ENCODE measurements at places on chromosomes 16 and 17.
A peak's percentile ranks its signal among the peaks of the same experiment; 100 is the strongest.

GRCh38 chr16:85474621-85475217, 138.4 kb upstream of the GSE1 start:
- peaks cover 71% of the 10 kb centered on the region for H3K27me3 ChIP-seq
- ATAC-seq, result no peak
- no peak overlapping the region for H3K4me3 ChIP-seq

- peaks cover 22% of the 10 kb centered on the region for H3K4me1 ChIP-seq
- no peaks in the 10 kb centered on the region for H3K36me3 ChIP-seq
- peak; percentile 90 for ATAC-seq
- H3K27me3 ChIP-seq, result peaks cover 71% of the 10 kb centered on the region
- H3K27ac ChIP-seq, result peak overlapping the region; percentile 32
- no peak overlapping the region for H3K4me3 ChIP-seq
Observed at GRCh38 chr17:44919885-44920564, 4.7 kb upstream of the GFAP start.

DNA sequence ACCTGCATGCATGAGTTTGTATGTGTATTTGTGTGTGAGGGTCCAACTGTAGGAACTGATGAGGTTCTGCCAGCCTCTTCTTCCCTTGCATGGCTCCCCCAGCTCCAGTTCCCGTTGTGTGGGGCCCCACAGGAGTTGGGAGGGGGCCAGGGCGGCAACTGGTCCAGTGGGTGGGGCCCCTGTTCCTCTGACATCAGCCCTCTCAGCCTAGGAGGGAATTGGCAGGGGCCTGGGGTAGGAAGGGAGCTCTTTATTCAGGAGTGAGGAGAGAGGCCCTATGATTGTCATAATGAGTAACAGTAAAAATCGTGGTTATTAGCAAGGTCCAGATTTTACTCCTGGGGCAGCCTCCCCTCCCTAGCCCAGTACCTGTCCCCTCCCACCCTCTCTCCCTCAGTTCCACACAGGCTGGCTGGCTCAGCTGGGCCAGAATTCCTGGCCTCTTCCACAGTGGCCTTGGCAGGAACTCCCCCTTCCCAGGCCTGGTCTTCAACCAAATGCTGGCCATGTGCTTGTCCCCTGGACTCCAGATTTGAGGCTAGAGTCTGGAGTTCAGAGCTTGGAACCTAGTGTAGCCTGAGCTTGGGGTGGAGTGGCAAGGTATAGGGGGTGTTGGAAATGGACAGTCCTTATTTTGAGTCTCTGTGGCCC, 18.9 kb downstream of the RARA start:
- no peak for ATAC-seq
- no peaks in the 10 kb centered on the region for H3K27me3 ChIP-seq
- peaks cover 22% of the 10 kb centered on the region for H3K36me3 ChIP-seq
- peak overlapping the region; percentile 98 for H3K27ac ChIP-seq
- peaks cover 97% of the 10 kb centered on the region for H3K4me1 ChIP-seq

DNA sequence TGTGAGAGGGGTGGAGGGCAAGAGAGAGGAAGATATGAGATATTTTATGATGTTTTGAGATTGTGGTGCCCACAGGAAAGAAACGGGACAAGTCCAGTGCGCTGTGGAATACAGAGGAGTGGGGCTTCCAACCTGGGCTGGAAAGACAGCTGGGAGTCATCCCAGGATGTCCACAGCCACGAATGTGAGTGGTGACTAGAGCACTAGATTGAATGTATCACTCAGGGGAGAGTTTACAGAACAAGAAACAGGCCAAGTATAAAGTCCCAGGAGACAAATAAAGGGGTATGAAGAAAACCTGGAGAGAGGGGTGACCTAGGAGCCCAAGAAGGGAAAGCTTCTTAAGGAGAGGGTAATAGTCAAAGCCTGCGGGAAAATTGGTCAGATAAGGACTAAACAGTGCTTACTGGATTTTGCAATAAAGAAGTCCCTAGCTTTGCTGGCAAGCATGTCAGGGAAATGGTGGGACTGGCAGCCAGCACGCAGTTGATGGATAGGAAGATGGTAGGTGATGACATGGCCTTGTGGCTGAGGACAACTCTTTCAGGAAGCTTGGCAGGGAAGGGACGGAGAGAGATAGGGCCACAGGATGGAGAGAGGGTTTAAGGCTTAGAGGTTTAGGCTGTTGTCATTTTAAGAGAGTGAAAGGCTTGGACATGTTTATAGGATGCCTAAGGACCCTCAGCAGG, 114.5 kb downstream of the AXIN2 start:
- H3K27ac ChIP-seq, result no peak overlapping the region
- no peak overlapping the region for H3K4me3 ChIP-seq
- no peaks in the 10 kb centered on the region for H3K36me3 ChIP-seq
- ATAC-seq, result no peak

DNA sequence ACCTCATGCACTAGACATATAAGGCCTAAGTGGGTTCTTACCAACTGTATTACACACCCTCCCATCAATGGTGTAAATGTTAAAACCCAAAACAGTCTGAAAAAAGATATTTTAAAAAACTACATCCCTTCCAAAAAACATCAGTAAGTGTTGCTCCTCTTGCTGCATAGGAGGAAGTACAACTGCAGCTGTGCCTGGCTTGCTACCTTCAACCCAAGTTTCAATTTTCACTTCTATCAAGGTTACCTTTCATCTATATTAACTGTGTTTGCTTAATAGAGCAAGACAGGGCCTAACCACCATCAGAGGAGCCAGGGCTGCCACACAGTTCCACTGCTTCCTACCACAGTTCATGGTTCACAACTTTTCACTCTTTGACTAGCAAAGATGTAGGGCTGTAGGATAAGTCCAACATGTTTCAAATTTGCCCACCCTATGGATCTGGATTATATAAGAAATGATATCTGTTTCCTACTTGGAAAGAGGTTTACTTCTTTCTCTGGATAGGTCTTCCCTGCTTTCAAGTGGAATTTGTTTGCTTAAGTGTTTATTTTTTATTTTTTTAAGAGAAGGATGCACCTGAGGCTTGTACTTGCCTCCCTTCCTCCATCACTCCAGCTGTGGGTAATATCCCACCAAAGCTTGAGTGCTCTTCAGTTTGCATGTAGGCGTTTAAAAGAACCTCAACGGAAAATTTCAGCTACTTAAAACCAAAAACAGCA, 56.7 kb downstream of the GRB7 start:
- no peaks in the 10 kb centered on the region for H3K27me3 ChIP-seq
- peak overlapping the region; percentile 59 for H3K4me3 ChIP-seq
- H3K4me1 ChIP-seq, result peaks cover 83% of the 10 kb centered on the region
- ATAC-seq, result peak; percentile 98

DNA sequence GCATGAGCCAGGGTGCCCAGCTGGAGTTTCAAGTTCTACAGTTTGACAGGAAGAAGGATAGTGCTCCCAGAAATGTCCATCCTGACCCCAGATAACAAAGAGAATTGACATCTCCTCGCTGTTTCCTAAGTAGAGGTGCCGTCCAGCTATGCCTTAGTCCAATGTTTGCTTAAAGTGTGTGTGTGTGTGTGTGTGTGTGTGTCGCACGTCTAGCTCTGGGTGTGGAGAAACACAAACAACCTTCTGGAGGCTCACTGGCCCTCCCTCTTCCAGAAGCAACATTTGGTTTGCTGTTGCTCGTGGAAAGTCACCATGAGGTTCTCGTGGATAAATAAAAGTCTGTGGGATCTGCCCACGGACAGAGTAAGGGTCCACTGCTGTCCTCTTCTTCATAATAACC, 22.1 kb downstream of the EMP2 start:
- no peaks in the 10 kb centered on the region for H3K27me3 ChIP-seq
- H3K27ac ChIP-seq, result no peak overlapping the region
- peaks cover 26% of the 10 kb centered on the region for H3K4me1 ChIP-seq

DNA sequence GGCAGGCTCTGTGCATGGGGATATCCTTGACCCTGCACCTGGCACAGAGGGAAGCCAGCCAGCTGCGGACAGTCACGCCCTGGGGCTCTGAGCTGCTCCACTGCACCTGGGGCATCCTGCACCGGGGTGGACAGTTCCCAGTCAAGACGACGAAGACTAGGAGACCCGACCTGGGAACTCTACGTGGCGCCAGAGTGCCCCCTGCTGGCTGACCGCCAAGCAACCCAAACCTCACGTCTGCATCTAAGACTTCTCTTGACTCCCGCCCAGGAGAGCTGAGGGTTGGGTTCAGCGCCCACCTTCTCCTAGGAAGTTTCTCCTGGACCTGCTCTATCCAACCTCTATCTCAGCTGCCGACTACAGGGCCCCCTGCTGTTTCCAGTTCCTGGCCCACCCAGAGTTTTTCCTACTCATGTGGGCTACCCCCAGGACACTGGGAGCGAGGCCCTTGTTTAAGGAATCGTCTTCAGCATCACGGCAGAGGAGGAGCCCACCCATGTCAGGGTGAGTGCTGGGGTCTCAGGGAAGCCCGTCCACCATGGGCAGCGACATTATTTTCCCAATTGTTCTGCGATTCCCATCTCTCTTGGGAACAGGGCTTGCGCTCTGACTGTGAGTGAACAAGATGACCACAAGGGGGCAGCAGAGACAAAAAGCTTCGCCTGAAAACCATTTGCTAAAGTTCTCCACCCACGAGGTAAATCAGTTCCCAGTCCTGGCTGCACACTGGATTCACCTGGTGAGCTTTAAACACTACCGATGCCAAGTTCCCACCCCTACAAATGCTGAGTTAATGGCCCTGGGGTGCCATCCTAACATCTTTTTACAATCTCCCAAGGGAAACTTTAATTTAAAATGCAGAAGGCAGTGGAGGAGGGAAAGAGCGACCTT, 29.3 kb downstream of the TLE7 start:
- H3K36me3 ChIP-seq, result no peaks in the 10 kb centered on the region
- H3K27ac ChIP-seq, result no peak overlapping the region
- H3K27me3 ChIP-seq, result peaks cover 68% of the 10 kb centered on the region
- peak; percentile 61 for ATAC-seq
- H3K4me1 ChIP-seq, result peaks cover 11% of the 10 kb centered on the region

GRCh38 chr17:47878203-47879027, 17.6 kb upstream of the SP2 start:
- H3K27ac ChIP-seq, result no peak overlapping the region
- H3K4me3 ChIP-seq, result no peak overlapping the region
- no peak for ATAC-seq
- H3K27me3 ChIP-seq, result peaks cover 71% of the 10 kb centered on the region

DNA sequence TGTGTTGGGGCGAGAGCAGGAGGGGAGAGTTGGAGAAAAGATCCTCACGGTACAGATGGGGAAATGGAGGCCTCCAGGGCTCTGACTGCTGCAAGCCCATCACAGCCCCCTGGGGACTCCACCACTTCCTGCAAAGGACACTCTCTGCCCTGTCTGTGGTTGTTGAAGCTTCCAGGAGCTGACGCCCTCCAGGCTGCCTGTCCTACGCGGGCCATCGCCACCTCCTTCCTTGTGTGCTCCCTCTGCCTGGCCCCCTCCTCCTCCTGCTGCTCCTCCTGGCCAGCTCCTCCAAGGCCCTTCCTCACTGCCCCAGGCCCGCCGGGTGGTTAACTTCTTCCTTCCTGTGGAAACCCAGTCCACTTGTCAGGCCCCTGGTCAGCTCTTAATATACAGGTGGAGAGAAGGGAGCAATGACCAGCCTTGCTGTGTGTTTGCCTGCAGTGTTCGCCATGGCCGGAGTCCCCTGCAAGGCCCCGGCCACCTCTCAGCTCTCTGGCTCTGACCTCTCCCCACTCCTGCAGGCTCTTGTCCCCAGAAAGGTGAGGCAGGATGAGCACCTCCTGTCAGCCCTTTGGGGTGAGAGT, 18.4 kb upstream of the STAC2 start:
- peaks cover 31% of the 10 kb centered on the region for H3K4me1 ChIP-seq
- H3K27ac ChIP-seq, result no peak overlapping the region
- no peaks in the 10 kb centered on the region for H3K36me3 ChIP-seq

GRCh38 chr17:55154101-55154500, 110.7 kb upstream of the HLF start:
- H3K4me1 ChIP-seq, result no peaks in the 10 kb centered on the region
- peaks cover 5% of the 10 kb centered on the region for H3K36me3 ChIP-seq
- H3K27me3 ChIP-seq, result no peaks in the 10 kb centered on the region
- H3K4me3 ChIP-seq, result no peak overlapping the region
- no peak for ATAC-seq
